ENCODE measurements at places on chromosomes 12 and 14.

DNA sequence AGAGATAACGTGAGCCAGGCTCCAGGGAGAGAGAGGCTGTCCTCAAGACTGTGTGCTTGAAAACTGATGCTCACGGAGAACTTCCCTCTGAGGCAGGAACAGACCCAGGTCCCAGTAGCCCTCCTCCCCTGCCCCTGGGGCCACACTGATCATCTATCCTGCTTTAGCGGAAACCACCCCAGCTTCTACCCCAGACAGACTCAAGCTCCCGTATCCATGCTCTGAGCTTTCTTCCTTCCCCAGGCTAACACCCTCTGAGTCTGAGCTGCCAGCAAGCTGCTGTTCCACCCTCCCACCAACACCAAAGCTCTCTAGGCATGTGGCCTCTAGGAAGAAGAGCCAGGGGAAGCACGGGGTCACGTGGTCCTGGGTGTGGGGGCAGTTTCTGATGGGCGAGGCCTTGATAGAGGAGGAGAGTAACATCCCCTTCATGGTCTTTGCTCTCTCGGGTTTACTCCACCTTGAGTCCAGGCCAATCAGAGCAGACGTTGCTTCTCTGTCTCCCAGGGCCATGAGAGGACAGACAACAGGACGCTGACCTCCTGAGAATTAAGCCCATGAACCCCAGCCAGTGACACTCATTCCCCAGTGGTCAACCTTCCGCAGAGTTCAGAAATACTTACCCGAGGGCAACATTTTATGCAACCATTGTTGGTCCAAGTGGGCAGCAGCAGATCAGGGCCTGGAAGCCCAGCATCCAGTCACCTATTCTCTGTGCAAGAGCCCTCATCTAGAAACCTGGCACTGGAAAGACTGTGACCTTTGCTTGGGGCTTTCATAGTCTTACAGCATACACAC lies 1.4 kb downstream of the PCK2 start:
- DNase-seq = peak; percentile 20

- DNase-seq = no peak
These were observed 54.5 kb upstream of the FRS2 start for GRCh38 chr12:69415471-69416275.

DNA sequence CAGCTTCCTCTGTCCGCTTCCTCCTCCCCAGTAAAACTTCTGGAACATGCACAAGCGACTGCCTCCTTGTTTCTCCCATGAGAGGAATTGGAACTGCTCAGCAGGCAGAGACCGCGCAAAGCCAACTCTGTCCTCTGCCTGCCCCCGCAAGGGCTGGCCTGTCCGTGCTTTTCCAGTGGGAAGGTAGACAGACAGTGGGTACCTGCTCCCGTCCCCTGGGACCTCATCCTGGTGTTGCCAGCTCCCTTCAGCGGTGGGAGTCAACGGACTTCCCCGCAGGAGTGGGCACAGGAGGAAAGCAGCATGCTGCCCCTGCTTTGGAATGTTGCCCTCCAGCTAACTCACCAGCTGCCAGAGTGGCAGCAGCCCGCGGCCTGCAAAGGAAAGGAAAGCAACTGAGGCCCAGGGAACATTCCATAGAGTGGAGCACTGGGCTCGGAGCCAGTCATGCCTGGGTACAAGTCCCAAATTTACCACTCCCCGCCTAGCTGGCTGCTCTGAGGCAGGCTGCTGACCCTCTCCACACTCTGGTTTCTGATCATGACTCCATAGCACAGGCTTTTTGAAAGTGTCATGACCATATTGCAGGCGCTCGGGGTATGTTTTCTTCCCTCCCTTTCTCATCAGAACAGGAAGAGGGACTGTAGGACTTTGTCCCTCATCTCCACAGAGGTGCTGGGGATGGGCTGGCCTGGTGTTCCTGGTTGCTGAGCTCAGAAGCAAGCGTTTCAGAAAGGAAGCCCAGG lies 89.2 kb upstream of the CLMN start:
- no peak for DNase-seq

DNA sequence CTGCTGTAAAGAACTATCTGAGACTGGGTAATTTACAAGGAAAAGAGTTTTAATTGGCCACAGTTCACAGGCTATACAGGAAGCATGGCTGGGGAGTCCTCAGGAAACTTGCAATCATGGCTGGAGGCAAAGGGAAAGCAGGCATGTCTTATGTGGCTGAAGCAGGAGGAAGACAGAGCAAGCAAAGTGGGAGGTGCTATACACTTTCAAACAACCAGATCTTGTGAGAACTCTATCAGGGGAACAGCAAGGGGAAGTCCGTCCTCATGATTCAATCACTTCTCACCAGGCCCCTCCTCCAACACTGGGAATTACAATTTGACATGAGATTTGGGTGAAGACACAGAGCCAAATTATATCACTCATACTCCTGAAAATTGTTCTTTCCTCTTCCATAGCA lies 109.5 kb upstream of the PKP2 start:
- no peak for DNase-seq

- DNase-seq = no peak
These were observed 13.7 kb downstream of the RMST start for GRCh38 chr12:97476255-97476654.

Measured in CD4-positive, alpha-beta T cell treated with Interleukin-6 at 100 ng/mL for 8 hours (primary cell).